Iris pigment epithelial cell (primary cell): ENCODE measurements at places on chromosomes 12 and 14.

GRCh38 chr14:74360163-74360562 is 11.9 kb downstream of the VRTN start:
- DNase-seq, result no peak

DNA sequence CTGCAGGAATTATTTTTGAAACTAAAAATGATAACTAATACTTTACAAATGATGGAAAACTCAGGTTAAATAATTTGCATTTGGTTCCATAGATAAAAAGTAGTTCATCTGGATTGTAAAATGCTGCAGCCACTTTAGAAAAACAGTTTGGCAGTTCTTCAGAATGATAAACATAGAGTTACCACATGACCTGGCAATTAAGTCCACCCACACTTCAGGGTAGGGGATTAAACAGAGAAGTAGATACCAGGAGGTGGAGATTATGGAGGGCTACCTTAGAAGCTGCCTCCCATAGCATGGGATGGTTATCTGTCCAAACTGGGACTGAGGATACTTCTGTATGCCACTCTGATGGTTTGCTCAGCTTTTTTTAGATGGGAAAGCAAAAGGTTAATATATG is 22.2 kb downstream of the ARF6 start:
- DNase-seq, result no peak

DNA sequence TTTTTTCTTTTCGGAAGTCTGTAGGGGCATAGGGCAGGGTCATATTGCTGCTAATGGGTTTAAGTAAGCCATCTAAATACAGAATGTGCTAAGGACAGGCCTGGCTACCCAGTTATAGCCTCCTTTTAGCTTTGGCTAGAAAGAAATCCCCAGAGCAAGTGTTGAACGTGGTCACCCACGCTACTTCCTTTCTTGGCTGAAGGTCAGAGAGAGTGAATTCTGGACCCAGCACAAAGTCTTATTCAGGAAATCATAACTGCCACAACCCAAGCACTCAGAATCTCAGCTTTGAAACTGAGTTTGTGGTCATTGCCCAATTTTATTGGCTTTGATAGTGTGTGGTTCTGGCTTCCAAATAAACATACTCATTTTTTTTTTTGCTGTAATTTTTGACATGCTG is 542.1 kb upstream of the ATP2B1 start:
- DNase-seq, result peak; percentile 16

GRCh38 chr12:52815676-52816588 is 2.0 kb upstream of the KRT4 start:
- DNase-seq, result no peak

DNA sequence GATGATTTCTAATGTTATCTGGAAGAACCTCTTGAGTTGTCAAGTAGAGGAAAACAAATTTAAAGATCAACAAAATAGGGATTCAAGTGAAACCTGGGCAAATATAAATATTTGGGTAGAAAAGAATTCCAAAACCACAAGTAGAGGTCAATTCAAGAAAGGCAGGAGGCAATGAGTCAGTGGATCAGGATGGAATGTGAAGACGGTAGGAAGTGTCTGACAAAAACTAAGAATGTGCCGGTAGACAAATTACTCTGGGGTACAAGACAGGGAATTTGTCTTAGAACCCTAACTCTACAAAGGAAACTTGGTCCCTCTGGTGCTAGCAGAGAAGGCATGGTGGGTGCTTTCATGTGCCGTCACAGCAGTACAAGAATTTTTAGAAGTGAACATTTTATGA is 13.6 kb downstream of the ABCD2 start:
- DNase-seq, result peak; percentile 84

DNA sequence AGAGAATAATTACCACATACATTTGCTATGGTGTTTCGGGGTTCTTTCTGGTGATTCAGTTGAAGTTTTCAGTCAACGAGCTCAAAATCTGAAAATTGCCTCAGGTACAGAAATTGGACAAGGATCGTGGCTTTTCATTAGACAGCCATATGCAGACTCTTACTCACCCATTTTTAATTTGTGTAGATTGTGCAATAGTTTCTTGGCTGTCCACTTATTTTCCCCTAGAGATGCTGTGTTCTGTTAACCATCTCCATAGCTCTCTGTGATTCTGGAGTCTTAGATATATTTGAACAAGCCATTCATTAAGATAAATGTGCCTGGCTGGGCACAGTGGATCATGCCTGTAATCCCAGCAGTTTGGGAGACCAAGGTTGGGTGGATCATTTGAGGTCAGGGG is 497.1 kb upstream of the RPL10L start:
- no peak for DNase-seq

DNA sequence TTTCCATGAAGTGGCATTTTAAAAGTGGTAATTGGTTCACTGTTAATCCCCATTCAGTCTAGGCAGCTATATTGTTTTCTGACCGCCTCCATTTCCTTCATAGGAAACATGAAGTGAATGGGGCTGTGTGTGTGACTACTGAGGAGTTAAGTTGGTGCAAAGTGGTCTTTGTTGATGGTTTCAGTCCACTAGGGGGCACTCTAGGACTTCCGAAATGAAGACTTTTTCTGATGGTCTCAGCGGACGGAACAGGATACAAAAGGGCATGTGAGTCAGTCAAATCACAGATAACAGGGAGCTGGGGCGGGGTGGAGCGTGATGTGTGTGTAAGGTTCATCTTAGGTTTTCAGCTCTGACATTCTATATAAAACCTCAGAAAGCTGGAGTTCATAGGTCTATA is 240.1 kb upstream of the OR4E1 start:
- peak; percentile 85 for DNase-seq

DNA sequence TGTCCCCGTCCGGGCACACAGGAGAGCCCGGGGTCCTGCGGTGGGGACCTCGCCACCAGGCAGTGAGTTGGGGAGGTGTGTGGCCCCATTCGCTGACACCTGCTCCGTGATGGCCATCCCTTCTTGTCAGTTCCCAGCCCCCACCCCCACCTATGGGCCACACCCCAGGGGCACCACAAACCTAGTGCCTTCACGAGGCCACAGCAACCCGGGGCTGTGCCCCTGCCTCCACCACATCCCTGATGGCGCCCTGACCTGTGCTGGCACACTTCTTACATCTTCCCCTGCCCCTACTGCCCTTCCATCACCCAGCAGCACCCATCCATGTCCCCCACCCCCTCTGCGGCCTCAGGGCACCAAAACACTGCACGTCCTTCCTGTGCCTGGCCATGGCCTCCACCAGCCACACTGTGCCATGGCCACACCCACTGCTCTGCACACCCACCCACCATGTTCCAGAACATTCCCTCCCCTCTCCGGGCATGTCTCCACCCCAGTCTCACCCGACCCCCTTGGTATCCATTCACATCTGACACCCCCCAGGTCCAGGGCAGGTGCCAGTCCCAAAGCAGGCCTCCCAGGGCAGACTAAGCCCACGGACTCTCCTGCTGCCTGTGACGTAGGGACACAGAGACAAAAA is 24.4 kb downstream of the JAG2 start:
- no peak for DNase-seq

GRCh38 chr14:67949771-67950170 is 130.2 kb downstream of the RAD51B start:
- DNase-seq, result no peak
